ENCODE measurements at places on chromosomes 11 and 22.

GRCh38 chr11:108909921-108910320 is 245.1 kb downstream of the DDX10 start:
- no peak for DNase-seq

- DNase-seq: no peak
These were observed 106.2 kb upstream of the TP53AIP1 start for GRCh38 chr11:129048911-129049310.

- no peak for DNase-seq
These were observed 665 bp downstream of the CCS start for GRCh38 chr11:66593650-66594049.

DNA sequence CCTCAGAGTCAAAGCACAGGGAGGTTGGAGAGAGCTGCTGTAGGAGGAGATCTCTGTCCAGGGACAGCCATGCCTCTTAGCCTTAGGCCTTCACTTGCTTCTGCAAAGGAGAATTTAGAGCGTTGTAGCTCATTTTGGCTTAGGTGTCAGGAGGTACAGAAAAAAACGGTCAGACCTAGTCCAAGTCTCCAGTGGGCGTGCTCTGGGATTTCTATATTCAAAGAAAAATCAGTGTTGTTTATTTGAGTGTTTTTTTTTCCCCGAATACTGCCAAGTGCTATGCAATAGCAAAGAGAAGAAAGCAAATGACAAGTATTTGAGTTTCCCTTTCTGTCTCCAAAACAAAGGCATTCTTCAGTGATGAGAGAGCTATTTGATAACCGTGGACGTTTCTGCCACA is 22.7 kb upstream of the OPCML start:
- DNase-seq: no peak

DNA sequence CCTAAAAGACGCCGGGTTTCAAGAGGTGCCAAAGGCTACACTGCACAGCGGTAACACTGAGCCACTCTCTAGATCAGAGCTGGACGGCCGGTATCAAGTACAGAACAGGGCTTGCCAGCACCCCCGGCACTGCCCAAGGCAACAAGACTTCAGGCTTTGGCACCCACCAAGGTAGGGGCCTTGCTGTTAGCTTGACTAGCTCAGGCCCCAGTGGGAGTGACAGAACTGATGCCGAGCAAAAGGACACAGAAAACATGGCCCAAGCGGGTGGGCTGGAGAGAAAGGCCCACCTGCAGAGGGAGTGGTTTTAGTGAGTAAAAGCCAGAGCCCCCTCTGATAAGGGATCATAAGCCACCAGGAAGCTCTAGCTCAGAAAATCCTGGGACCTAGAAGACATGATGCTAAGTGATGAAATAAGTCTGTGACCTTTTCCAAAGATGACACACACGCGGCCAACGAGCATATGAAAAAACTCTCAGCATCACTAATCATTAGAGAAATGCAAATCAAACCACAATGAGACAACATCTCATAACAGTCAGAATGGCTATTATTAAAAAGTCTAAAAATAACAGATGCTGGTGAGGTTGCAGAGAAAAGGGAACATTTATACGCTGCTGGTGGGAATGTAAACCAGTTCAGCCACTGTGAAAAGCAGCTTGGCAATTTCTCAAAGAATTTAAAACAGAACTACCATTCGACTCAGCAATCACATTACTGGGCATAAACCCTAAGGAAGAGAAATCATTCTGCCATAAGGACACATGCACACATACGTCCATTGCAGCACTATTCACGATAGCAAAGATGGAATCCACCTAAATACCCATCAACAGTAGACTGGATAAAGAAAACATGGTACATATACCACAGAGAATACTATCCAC is 12.9 kb downstream of the EHD1 start:
- DNase-seq: no peak

DNA sequence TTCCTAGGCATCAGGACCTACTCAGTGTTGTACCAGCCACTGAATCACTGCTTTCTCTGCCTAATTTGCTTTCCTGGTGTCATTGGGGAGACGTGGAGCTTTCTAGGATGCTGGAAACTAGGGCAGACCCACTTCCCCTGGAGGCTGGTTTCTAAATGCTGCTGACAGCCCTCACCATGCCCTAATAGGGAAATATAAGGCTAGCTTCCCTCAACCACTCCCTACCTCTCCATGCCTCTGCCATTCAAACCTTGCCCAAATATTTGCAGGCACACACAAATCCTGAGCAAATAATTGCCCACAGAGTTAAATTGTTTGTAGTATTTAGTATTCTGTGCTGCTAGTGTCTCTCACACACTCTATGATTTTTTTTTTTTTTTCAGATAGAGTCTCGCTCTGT is 310.2 kb downstream of the DDX10 start:
- DNase-seq: no peak
